Panc1 (cell line): ENCODE measurements at places on chromosomes 7 and 10. TPM values are rescaled to one million over a fixed set of nuclear protein-coding genes. Genes with fewer than 3 reads are reported as not detected.

GRCh38 chr10:69049566-69049961 lies 38.3 kb upstream of the SRGN start:
- H3K36me3 ChIP-seq = no peaks in the 10 kb centered on the region
- H3K4me3 ChIP-seq = no peak overlapping the region
- no peaks in the 10 kb centered on the region for H3K4me1 ChIP-seq
- no peak for DNase-seq
- H3K27me3 ChIP-seq = no peaks in the 10 kb centered on the region

DNA sequence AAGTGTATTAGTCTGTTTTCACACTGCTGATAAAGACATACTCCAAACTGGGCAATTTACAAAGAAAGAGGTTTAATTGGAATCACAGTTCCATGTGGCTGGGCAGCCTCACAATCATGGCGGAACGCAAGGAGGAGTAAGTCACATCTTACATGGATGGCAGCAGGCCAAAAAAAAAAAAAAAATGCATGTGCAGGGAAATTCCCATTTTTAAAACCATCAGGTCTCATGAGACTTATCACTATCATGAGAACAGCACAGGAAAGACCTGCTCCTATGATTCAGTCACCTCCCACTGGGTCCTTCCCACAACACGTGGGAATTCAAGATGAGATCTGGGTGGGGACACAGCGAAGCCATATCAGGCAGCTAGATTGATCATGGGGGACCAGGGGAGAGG lies 136.8 kb downstream of the EXOC4 start:
- DNase-seq = no peak
- no peaks in the 10 kb centered on the region for H3K4me1 ChIP-seq
- H3K36me3 ChIP-seq = no peaks in the 10 kb centered on the region
- H3K27ac ChIP-seq = no peak overlapping the region
- H3K4me3 ChIP-seq = no peak overlapping the region
- H3K27me3 ChIP-seq = no peaks in the 10 kb centered on the region

DNA sequence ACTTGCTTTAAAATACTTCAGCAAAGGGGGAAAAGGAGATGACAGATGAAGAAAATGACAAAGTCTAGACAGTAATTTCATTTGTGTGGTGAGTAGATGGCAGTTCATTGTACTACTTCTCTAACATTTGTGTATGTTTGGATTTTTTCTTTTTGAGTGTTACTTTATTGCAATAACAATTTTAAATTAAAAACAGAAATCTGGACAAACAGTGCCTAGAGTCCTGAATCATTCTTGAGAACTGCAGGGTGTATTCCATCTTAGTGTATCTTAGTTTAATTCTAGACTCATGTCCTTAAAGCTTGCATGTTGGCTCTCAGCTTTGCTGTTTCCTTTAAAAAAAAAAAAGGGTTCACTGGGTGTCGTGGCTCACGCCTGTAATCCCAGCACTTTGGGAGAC lies 31.1 kb downstream of the HOXA1 start:
- no peaks in the 10 kb centered on the region for H3K36me3 ChIP-seq
- DNase-seq = no peak
- no peaks in the 10 kb centered on the region for H3K27me3 ChIP-seq

GRCh38 chr7:119761776-119762175 lies 511.2 kb upstream of the KCND2 start:
- H3K4me3 ChIP-seq = no peak overlapping the region
- no peaks in the 10 kb centered on the region for H3K27me3 ChIP-seq
- H3K36me3 ChIP-seq = no peaks in the 10 kb centered on the region
- no peaks in the 10 kb centered on the region for H3K4me1 ChIP-seq
- no peak overlapping the region for H3K27ac ChIP-seq

- no peaks in the 10 kb centered on the region for H3K27me3 ChIP-seq
- no peaks in the 10 kb centered on the region for H3K36me3 ChIP-seq
- no peak overlapping the region for H3K4me3 ChIP-seq
- peak; percentile 54 for DNase-seq
- H3K27ac ChIP-seq = no peak overlapping the region
Measured at GRCh38 chr7:31633894-31634494, 53.0 kb upstream of the PPP1R17 start.

GRCh38 chr10:125845617-125846016 lies 22.3 kb downstream of the BCCIP start:
- H3K4me1 ChIP-seq = no peaks in the 10 kb centered on the region; the same call in 1 of the 2 replicates
- no peaks in the 10 kb centered on the region for H3K27me3 ChIP-seq
- H3K27ac ChIP-seq = no peak overlapping the region
- H3K4me3 ChIP-seq = no peak overlapping the region
- no peak for DNase-seq

DNA sequence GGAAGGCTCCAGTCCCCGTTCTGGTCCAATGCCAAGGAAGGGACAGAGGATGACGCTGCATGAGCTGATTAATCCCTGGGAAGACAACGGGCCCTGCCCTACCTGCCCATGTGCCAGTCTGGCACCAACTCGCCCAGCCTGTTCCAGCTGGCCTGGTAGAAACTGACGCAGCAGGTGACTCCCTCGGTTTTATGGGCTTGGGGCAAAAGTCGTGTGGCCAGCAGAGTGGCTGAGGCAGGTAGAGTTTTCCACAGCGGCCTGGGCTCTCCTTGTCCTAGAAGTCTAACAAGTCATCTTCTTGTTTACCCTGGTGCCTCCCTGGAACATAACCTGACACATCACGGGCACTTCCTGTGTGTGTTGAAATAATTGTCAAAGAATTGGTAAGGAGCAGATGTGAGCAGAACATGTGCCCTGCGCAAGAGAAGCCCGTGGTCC lies 20.4 kb upstream of the LMTK2 start:
- DNase-seq = no peak
- no peak overlapping the region for H3K4me3 ChIP-seq
- no peaks in the 10 kb centered on the region for H3K4me1 ChIP-seq
- H3K36me3 ChIP-seq = no peaks in the 10 kb centered on the region
- H3K27me3 ChIP-seq = no peaks in the 10 kb centered on the region

DNA sequence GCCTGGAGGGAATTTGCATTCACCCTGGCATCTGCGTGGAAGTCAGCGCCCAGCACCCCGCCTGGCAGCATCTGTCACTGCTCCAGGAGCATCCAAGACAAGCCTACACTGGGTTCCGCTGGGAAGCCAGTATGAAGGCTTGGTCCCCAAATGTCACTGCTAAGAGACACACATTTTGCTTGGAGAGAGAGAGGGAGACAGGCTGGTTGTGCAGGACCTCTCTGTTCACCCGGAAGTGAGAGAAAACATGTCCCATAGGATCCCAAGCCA lies 119.5 kb downstream of the SEC23IP start:
- H3K4me1 ChIP-seq = 0 out of 2 replicates have a peak, but pooled peaks cover 4% of the 10 kb centered on the region
- no peak overlapping the region for H3K4me3 ChIP-seq
- DNase-seq = no peak

DNA sequence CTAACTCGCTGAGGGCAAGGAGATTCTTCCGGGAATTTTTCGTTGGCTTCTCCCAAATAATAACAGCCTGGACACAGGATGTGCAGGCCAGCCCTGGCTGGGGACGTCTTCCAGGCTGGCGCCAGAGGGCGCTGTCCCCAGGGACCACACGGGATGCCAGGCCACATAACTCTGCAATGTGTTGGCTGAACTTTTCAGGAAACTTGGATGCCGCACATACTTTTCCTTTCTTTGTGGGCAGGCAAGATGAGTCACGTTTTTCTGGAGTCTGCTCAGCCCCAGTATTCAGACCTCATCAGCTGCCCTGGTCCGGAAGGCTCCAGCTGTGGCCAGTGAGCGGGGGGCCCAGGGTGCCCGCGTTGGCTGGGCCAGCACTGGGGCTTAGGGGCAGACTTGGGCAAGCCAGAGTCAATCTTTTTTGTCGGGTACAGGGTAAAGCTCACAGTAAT lies 122.7 kb downstream of the PRKAG2 start:
- H3K27ac ChIP-seq = peak overlapping the region; percentile 92
- DNase-seq = peak; percentile 98
- H3K4me3 ChIP-seq = no peak overlapping the region
- peaks cover 52% of the 10 kb centered on the region for H3K4me1 ChIP-seq

GRCh38 chr7:19290968-19291367 lies 145.7 kb upstream of the FERD3L start:
- H3K27me3 ChIP-seq = no peaks in the 10 kb centered on the region
- no peak for DNase-seq
- no peak overlapping the region for H3K4me3 ChIP-seq
- H3K36me3 ChIP-seq = no peaks in the 10 kb centered on the region

DNA sequence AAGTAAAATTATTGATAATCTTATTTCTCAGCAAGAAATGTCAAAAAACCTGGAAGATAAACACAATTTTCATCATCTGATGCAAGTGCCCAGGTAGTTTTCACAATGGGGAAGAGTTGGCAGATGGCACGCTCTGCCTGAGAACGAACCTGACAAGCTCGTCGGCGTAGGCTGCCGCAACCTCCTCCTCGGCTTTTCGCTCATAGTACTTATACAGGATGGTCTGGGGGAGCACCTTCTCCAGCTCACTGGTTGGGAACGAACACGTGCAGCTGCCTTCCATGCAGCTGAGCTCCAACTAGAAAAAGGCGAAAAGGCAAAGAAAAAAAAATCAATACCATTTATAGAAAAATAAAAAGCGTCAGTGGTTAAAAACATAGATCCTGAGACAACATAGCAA lies 68.9 kb downstream of the RNF216 start:
- H3K27me3 ChIP-seq = no peaks in the 10 kb centered on the region
- peaks cover 41% of the 10 kb centered on the region for H3K36me3 ChIP-seq
- H3K27ac ChIP-seq = no peak overlapping the region
- H3K4me1 ChIP-seq = no peaks in the 10 kb centered on the region

DNA sequence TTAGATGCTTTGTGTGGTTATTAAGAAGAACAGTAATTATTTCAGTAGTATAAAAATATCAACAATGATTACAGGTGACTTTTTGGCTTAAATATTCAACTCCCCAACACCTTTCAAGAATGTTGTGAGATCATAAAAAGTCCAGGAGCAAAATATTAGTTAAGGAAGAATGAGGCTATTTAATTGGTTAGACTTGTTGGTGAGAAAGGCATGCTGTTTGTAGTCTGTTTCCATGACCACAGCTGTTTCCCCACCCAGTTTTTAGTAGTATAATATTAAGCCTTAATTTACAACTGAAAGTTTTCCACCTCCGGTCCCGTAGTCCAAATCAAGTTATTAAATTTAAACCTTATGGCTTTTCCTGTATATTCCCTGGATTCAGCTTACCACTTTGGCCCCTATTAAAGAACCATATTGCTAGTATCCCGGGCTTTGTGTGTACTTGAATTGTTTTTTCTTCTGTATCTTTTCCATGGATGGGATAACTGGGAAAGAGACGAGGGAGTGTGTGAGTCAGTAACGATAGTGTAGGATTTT lies 133.3 kb downstream of the CELF2 start:
- no peaks in the 10 kb centered on the region for H3K4me1 ChIP-seq
- H3K36me3 ChIP-seq = no peaks in the 10 kb centered on the region

GRCh38 chr10:30057894-30058556 lies 1.4 kb downstream of the JCAD start:
- no peaks in the 10 kb centered on the region for H3K36me3 ChIP-seq
- DNase-seq = no peak
- H3K4me1 ChIP-seq = peaks cover 29% of the 10 kb centered on the region
- H3K27ac ChIP-seq = peak overlapping the region; percentile 92
- H3K4me3 ChIP-seq = peak overlapping the region; percentile 66

DNA sequence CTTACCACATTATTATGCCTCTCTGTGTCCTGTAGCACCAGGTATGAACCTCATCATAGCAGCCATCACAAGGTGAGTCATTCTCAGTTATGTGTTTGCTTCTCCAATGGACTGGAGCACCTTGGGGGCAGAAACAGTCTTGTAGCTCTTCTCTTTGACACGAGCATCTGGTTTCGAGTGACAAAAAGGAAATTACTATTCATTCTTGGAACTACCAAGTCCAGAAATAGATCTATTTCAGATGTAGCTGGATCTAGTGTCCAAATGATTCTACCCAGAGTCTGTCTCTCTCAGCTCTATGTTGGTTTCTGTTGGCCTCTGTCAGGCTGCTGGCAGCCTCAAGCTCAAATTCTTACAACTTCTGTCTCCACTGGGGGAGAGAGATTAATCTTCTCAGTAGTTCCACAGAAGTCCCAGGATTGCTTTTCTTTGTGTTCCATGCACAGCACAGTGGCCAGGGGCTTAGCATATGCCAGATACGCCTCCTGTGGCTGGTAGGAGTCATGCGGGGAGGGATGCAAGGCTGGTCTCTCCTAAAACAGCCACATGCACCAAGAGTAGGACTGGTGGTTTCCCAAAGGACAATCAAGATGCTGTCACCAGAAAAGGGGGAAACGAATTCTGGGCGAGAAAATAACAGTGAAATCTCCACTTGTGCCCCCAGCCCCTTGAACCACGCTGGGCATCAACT lies 37.2 kb upstream of the PAPSS2 start:
- no peaks in the 10 kb centered on the region for H3K36me3 ChIP-seq
- H3K4me1 ChIP-seq = no peaks in the 10 kb centered on the region
- DNase-seq = no peak

- H3K27me3 ChIP-seq = no peaks in the 10 kb centered on the region
- H3K4me1 ChIP-seq = peaks cover under 1% of the 10 kb centered on the region; the same call in 1 of the 2 replicates
- no peak for DNase-seq
- no peak overlapping the region for H3K27ac ChIP-seq
- H3K4me3 ChIP-seq = no peak overlapping the region
- H3K36me3 ChIP-seq = no peaks in the 10 kb centered on the region
Measured at GRCh38 chr10:79137826-79138225, 69.1 kb downstream of the ZMIZ1 start.

DNA sequence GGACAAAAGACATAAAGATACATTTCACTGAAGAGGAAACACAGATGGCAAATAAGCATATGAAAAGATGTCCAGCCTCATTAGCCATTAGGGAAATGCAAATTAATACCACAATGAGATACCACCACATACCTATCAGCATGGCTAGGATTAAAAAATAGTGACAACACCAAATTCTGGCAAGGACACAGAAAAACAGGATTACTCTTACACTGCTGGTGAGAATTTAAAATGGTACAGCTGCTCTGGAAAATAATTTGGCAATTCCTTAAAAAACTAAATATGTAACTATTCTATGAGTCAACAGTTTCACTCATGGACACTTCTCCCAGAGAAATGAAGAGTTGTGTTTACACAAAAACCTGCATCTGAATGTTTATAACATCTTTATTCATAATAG lies 121.1 kb downstream of the C10orf90 start:
- no peak for DNase-seq
- H3K27me3 ChIP-seq = no peaks in the 10 kb centered on the region; the same call in 1 of the 2 replicates
- no peaks in the 10 kb centered on the region for H3K4me1 ChIP-seq
- H3K27ac ChIP-seq = no peak overlapping the region
- no peaks in the 10 kb centered on the region for H3K36me3 ChIP-seq

Gene RPEL1
- total RNA-seq = 0.10 TPM

Gene SPDYE8
- not detected for total RNA-seq

Gene GNAI1
- total RNA-seq = 19.2 TPM

Gene ARL5B
- 12.2 TPM for total RNA-seq

Gene CCDC3
- total RNA-seq = 0.10 TPM

Gene POLD2
- 195 TPM for total RNA-seq

Gene SGCE
- total RNA-seq = 32.0 TPM

Gene C10orf67
- not detected for total RNA-seq

Gene TNPO3
- 71.8 TPM for total RNA-seq

Gene GPRIN2
- 12.9 TPM for total RNA-seq

Gene EGR2
- total RNA-seq = 0.82 TPM

Gene PCLO
- 1.1 TPM for total RNA-seq

Gene PLAC9
- total RNA-seq = not detected
